ENCODE measurements at places on chromosomes 3 and 15.

DNA sequence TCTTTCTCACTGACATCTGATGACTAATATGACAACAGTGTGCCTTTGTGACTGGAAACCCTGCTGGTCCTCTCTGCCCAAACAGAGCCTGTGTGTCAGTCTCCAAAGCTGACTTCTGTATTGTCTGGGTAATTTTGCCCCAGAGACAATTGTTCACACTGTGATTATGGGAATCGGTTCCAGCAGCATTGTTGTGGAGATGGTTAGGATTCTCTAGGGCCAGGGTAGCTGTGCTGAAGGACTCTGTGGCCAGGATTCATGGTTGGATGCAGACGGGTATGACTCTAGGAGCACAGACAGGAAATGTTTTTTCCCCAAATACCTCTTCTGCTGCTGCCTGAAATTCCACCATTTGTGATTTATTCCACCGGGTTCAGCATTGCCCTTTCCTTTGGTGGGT lies 57.5 kb upstream of the ITGA11 start:
- DNase-seq: no peak

- no peak for DNase-seq
These were observed 350.3 kb downstream of the ZBTB20 start for GRCh38 chr3:114796796-114797195.

- DNase-seq: no peak
These were observed 18.5 kb downstream of the KBTBD8 start for GRCh38 chr3:67016522-67017080.

- no peak for DNase-seq
These were observed 390.5 kb upstream of the ROBO1 start for GRCh38 chr3:80158332-80158731.

DNA sequence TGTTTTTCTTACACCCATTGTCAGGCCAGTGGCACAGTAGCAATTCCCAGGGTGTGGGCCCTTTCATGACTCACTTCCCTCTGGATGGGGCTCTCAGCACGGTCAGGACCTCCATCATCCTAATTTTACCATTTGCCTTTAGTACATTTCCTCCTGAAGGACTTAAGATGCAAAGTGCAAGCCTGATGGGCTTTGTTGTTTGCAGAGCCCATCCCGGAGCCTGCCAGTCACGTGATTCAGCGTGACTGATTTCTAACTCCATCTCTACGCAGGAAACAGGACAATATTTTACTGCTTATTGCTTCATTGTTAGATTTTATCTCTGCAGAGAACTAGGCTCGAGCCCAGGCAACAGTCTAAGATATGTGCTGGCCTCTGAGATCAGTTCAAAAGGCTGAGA lies 223.7 kb downstream of the PDZRN3 start:
- DNase-seq: no peak

- DNase-seq: no peak
These were observed 420.6 kb downstream of the SHQ1 start for GRCh38 chr3:72427624-72428023.

GRCh38 chr15:99213187-99213811 lies 36.1 kb downstream of the TTC23 start:
- DNase-seq: peak; percentile 71

All from activated CD4-positive, alpha-beta T cell treated with anti-CD3 and anti-CD28 coated beads, Interleukin-2, amount 10 ng/mL, durations not matched to agents 7 days and 5 days (primary cell).